ENCODE measurements at places on chromosomes 3 and 15.

DNA sequence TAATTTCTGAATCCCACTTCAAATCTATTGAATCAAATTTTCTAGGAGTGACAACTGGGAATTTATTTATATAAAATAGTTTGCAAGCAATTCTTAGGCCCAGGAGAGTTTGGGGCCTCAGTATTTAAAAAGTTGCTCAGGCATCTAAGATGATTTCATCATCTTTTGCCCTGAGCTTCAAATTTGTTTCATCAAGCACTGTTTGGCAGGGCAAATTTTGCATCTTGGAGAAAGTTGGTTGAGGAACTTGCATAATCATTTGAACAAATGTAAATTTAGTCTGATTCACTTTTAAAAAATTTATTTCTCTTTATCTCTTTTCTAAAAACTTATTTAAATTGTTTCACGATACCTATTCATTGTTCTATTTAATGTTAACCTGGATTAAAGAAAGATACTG, 702.8 kb downstream of the SI start:
- DNase-seq = no peak

DNA sequence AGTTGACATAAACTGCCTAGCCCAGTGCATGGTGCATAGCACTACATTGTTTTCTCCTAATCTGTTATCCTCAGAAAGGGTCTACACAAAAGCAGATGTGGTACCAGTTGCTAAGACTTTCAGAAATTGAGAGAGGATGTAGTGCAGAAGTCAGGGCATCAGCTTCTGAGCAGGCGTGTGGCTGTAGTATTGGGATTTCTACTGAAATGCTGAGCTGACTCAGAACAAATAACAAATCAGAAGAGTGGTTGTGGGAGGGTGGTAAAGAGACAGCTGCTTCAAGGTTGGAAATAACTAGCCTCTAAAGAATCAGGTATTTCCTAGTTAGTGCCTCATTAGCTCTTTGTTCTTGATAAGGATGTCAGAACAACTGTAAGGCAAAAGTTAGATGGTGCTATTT, 161.3 kb downstream of the AKAP13 start:
- no peak for DNase-seq

DNA sequence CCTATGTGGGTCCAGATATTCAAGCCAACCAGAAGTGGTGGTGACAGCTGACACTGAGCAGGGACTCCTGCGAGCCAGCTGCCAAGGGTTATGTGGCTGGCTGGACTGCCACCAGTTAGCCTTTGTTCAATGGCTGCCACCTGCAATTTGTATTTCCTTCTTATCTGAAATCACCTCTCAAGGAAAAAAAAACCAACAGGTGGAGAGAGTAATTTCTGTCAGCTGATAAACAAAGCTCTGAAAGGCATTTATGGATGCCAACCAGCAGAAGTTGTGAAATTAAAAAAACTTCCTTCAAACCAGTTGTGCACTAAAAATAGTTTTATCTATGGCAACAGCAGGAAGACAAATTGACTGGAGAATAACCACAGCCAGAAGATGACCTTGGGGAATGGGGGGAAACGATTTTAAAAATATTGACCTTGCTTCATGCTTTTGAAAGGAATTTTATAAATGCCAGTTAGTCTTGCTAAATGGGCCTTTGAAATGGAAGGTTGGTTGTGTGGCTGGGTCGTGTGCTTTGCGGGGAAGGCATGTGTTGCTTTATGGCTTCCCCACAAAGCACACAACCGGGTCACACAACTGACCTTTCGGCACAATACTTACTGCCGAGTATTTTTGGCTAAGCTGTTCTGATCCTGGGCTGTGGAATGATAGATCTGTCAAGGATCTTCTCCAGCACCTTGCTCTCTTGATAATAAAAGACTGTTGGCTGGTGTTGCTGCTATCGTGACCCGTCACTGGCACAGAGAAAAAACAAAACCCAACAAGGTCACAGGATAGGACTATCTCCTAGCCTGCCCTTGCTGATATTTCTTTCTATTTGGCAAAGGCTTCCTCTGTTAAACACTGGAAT, 3.5 kb downstream of the MYZAP start:
- DNase-seq = no peak

GRCh38 chr3:54259636-54260035, 137.3 kb downstream of the CACNA2D3 start:
- DNase-seq = no peak

- DNase-seq = peak; percentile 11
Observed at GRCh38 chr3:67846166-67846565, 191.8 kb upstream of the SUCLG2 start.

DNA sequence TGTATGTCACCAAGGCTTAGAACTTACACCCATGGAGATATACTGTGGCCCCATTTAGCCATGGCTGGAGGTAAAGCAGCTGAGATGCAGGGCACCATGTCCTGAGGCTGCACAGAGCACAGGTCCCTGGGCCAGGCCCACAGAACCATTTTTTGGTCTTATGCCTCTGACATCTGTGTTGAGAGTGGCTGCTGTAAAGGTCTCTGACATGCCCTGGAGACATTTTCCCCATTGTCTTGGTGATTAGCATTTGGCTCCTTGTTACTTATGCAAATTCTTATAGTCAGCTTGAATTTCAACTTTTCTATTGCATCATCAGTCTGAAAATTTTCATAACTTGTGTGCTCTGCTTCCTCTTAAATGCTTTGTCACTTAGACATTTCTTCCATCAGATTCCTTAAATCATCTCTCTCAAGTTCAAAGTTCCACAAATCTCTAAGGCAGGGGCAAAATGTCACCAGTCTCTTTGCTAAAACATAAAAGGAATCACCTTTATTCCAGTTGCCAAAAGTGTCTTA, 701.3 kb downstream of the EPHA3 start:
- no peak for DNase-seq

DNA sequence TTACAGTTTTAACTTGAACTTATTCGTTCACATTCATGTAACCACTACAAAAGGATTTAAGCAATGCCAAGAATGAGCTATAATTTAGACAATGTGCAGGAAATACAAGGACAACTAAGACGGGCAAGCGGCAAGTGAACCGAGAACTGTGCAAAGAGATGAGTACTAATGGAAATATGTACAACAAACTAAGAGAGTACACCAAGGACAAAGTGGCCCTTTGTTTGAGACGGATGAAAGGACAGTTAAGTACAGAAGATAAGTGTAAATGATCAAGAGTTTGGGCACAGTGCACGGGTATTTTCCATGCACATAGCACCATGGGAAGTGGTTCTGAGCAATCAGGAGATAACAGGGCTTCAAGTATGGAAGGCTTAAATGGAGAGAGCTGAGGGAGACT, 281.7 kb downstream of the ROBO2 start:
- peak; percentile 48 for DNase-seq

DNA sequence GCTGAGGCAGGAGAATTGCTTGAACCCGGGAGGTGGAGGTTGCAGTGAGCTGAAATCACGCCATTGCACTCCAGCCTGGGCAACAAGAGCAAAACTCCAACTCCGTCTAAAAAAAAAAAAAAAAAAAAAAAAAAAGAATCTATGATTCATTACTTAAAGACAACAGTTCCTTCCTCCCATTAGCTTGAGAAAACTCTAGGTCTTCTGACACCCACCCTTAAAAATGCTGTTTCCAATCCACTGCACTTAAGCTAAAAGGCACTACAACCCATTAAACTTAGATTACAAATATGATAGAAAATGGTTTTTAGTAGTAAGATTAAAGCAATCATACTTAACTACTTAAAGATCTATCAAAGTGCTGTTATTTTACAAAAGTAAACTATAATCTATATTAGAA, 40.0 kb upstream of the BHLHE40 start:
- peak; percentile 59 for DNase-seq

DNA sequence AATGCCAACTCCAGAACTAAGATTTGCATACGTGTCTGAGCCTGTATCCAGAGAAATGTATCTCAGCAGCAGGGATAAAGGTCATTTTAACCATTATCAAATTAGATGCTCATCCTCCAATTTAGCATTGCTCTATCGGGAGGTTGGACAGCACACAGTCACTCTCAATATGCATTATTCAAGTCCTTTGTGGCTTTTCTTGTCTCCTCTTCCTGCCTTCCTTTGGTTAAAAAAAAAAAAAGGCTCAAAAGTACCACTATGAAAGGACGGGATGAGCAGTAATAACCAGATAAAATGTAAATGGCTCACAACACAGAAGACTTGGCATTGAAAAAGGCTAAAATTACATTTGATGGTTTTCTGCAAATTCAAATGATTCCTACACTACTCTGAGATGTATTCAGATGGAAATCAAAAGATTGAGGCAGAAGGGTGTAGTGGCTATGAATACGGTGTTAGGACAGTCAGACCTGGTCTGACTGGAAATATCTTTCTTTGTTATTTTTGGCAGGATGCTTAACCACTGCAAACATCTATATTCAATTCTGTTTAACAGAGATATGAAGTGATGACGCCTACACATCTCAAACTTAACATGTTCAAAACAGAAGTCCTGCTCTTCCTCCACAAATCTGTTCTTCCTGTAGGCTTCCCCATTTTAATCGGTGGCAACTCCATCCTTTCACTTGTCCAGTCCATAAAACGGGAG, 109.6 kb downstream of the ADAMTS9 start:
- no peak for DNase-seq

DNA sequence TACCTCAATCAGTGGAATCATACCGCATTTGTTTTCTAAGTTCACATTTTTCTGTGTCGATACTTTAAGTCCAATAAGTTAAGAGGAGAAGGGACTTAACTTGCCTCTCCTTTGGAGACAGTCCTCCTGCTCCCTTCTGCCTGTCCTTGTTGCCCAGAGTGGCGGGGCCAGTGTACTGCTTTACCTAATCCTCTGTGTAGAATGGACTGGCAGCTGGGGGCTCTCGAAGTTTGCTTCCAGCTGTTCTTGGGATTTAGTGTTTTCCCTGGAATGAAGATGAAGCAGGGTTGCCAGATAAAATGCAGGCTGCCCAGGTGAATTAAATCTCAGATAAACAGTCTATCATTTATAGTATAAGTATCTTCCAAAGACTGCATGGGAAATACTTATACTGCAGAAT, 287.6 kb upstream of the C2CD4B start:
- DNase-seq = no peak

Measured in EH (cell line).